ENCODE measurements at places on chromosomes 12 and 14.

GRCh38 chr14:51310505-51310944, 70.5 kb downstream of the TMX1 start:
- no peak for DNase-seq

- DNase-seq: no peak
These were observed 72.9 kb upstream of the SFSWAP start for GRCh38 chr12:131637986-131638385.

DNA sequence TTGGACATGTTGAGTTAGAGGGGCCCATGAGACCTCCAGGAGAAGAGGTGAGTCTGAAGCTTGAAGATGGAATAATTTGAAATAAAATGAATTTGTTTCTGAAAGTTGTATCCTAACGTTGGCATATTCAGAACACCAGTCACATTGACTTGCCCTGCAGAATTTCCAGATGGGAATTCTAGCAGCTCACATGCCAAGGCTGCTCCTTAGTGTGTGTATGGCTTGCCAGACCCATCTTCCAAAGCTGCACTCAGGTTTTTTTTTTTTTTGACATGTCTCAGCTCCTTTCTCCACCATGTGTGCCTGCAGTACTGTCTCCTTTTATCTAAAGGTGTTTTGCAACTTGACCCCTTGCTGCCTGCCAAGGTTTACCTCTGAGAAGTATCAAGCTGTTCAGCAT, 261.9 kb downstream of the NRXN3 start:
- DNase-seq: no peak

DNA sequence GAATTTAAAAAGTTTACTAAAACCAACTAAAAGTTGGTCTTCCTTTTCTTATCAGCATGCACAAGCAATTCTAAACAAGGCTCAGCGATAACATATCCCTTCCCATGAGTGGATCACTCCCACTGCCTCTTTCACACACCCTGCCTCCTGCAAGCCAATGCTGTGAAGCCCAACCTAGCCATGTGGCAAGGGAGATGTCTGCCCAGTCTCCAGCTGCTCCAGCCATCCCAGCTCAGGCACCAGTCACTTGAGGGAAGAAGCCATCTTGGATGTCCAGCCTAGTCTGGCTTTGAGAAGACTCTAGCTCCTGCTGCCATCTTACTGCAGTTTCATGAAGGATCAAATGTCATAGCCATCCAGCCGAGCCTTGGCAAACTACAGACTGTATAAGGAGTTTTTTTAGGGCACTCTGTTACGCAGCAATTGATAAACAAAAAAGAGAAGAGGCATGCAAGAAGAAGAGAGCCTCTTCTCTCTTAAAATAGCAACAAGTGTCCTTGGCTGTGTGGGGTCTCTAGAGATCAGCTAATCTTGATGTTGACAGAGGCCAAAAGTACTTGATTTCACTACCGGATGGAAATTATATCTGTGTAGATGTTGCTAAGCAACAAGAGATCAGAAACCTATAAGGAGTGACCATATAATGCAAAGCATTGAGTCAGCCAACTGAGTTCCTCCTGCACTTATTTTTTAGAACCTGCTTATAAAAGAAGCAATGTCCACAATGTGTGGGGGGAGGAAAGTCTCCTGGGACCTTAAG, 108.9 kb downstream of the PTCSC3 start:
- DNase-seq: no peak

GRCh38 chr12:55074806-55075205, 51.4 kb upstream of the OR9K2 start:
- no peak for DNase-seq

GRCh38 chr14:67385120-67385519, 25.0 kb downstream of the EIF2S1 start:
- no peak for DNase-seq

- no peak for DNase-seq
These were observed 3.9 kb upstream of the PPP1CC start for GRCh38 chr12:110746550-110746949.

DNA sequence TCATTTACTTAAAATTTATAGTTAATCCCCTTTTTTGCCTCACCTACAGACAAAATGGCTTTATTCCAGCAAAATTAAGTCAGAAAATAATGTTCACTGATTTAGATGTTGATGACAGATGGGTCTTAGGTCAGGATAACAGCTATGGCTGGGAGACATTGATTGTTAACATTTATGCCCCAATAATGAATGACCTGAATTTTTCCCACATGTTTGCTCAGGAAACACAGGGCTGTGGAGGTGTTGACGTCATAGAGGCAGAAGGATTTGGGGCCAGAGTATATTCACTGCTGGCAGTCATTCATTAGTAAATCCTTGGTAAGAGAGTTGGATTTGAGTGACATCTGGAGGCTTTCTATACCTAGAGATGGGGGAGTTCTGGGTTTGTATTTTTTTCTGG, 121.3 kb downstream of the PDE3A start:
- DNase-seq: no peak

- DNase-seq: no peak
These were observed 242.2 kb downstream of the SPTSSA start for GRCh38 chr14:34219661-34220377.

DNA sequence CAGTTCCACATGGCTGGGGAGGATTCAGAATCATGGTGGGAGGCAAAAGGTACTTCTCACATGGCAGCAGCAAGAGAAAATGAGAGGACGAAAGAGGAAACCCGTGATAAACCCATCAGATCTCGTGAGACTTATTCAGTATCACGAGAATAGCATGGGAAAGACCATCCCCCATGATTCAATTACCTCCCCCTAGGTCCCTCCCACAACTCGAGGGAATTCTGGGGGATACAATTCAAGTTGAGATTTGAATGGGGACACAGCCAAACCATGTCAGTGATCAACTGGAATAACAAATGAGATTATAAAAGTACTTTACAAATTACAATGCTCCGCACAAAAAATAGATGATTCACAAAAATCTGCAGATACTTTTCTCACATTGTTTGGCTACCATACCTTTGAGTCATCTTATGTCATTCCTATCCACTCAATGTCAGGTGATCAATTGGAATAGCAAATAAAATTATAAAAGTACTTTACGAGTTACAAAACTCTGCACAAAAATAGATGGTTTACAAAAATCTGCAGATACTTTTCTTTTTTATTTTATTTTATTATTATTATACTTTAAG, 338.9 kb downstream of the C12orf50 start:
- DNase-seq: no peak

GRCh38 chr12:5479761-5480160, 47.9 kb downstream of the NTF3 start:
- DNase-seq: no peak

DNA sequence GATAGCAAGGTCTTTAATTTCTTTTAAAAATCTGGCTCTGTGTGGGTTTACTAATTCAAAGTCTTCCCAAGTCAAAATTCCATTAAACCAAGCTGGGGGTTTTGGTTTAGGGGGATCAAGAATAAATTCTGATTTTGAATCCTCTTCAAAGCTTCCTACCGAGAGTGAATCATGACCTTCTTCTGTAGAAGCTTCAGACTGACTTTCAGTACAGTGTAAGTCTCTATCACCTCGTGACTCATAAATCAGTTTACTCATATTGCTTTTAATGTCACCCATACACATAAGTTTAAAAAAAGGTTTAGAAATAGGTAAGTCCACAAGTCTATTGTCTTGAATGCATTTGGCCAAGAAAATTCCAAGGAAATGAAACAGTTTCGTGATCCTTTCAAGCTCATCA, 80.6 kb upstream of the STRN3 start:
- DNase-seq: no peak

GRCh38 chr12:40117818-40118217, 11.9 kb upstream of the SLC2A13 start:
- no peak for DNase-seq

DNA sequence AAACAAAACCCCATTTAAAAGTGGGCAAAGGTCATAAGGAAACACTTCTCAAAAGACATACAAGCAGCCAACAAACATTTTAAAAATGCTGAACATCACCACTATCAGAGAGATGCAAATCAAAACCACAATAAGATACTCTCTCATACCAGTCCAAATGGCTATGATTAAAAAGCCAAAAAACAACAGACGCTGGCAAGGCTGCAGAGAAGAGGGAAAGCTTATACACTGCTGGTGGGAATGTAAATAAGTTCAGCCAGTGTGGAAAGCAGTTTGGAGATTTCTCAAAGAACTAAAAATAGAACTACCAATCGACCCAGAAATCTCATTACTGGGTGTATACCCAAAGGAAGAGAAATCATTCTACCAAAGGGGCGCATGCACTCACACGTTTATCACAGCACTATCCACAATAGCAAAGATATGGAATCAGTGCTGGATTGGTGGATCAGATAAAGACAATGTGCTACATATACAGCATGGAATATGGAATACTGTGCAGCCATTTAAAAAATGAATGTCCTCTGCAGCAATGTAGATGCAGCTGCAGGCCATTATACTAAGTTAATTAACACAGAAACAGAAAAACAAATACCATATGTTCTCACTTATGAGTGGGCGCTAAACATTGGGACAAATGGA, 102.1 kb upstream of the DAAM1 start:
- DNase-seq: no peak

GRCh38 chr14:50008562-50008961, 107.8 kb downstream of the VCPKMT start:
- DNase-seq: no peak

- DNase-seq: no peak
These were observed 258.7 kb downstream of the FLRT2 start for GRCh38 chr14:85788470-85789233.

DNA sequence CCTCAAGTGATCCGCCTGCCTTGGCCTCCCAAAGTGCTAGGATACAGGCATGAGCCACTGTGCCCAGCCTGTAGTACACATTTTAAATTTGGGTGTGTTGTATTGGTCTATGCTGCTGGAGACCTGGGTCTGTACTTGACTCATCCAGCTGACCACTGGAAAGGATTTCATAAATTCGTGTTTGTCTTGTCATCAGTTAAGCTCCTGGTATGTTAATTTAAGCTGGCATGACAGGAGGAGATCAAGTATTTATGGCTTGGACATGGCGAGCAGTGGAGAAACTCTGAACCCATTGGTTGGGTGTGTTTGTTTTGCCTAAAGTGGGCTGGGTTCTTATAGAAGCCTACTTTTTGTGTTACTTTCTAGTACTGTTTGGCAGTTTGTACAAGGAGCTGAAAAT, 24.2 kb downstream of the YY1 start:
- DNase-seq: no peak

DNA sequence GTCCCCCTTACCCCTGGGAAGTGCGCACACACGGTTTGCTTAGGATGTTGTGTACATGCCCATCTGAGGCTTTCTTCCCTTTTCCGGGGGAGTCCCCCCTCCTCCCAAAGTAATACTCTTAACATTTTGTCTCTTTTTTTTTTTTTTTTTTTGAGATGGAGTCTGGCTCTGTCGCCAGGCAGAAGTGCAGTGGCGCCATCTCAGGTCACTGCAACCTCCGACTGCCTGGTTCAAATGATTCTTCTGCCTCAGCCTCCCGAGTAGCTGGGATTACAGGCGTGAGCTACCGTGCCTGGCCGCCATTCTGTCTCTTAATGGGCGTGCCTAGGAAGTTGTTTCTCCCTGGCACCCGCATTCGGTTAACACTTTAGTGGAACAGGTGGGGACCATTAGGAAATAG, 4.5 kb upstream of the GMFB start:
- no peak for DNase-seq

DNA sequence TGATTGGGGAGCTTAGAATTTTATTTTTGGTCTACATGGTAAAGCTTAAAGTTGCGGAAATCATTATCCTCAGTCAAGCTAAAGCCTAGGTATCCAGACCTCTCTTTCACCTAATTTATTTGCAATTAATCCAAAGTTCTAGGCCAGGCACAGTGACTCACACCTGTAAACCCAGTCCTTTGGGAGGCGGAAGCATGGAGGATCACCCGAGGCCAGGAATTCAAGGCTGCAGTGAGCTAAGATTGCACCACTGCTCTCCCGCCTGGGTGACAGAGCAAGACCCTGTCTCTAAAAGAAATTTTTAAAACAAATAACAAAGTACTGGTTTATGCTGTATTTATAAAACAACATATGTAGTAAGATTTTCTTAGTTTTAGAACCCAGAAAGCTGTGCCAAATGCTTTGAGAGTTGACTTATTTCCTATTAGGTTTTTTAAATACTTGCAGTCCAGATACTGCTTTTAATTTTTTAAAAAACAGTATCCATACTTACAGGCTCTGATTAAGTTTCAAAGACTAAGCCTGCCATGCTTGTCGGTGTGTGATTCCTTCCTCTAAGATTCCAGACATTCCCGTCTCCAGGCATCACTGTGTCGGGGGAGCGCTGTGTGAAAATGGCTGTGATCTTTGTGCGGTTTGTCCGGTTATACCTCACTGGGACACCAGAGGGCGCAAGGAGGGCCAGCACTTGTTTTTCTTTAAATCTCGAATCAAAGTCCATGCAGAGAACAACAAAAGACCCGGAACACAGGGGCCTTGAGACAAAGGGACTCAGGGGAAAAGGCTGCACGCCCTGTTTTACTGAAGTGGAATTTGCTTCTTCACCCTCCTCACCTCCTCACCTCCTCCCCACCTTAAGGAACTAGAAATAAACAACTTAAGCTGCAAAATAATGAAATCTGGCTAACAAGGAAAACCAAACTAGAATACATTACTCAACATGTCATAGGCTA, 24.6 kb upstream of the TMPO start:
- peak; percentile 88 for DNase-seq

- no peak for DNase-seq
These were observed 325.7 kb downstream of the CEP128 start for GRCh38 chr14:80615831-80616230.

DNA sequence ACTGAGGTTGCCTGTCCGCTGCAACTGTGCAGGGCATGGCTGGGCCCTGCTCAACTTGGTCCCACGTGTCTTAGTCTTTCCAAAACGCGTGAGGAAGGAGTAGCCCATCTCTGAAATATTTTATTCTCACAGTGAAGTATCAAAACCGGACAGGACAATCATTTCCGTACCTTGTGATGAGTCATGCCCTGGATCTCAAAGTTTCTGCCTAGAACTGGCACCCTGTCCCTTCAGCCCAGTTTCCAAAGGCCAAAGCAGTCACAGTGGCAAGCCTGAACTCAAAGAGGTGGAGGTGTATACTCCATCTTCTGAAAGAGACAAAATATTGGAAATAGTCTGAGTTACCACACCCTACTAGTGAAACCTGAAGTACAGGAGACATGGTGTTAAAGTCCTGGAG, 28.5 kb upstream of the SRGAP1 start:
- DNase-seq: no peak

DNA sequence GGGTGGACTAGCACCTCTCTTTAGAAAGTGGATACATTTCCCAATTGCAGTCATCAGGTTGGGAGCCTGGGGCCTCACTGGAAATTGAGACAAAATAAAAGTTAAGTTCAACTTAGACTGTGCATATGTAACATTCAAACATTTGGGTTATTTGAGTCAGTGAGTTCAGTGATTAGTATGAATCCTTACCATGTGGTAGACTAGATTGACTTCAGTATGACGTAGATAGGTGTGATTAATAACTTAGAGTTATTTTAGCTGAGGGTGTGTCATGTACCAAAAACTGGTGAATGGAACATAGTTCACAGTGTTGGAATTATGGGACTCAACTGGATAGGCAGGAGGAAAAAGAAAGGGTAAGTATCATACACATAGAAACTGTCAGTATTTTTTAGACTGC, 8.0 kb upstream of the SSTR1 start:
- DNase-seq: no peak

Data from progenitor cell of endocrine pancreas (in vitro differentiated cells).